Stimulated activated CD8-positive, alpha-beta memory T cell treated with anti-CD3 and anti-CD28 coated beads, Interleukin-4, amount 100 ng/mL, for 4 hours (primary cell): ENCODE measurements at places on chromosomes 1 and 21.
A peak's percentile ranks its signal among the peaks of the same experiment; 100 is the strongest.

- no peak for DNase-seq
Observed at GRCh38 chr1:29549001-29549400, 312.7 kb downstream of the PTPRU start.

- no peak for DNase-seq
Observed at GRCh38 chr1:118988186-118989005, at the start of gene TBX15. Gene TBX15, minus strand, starts transcription at chr1:118988343. Its CDS starts 548 bp downstream, at chr1:118987795.

GRCh38 chr1:50350421-50350820 lies 72.8 kb downstream of the DMRTA2 start:
- DNase-seq: no peak

DNA sequence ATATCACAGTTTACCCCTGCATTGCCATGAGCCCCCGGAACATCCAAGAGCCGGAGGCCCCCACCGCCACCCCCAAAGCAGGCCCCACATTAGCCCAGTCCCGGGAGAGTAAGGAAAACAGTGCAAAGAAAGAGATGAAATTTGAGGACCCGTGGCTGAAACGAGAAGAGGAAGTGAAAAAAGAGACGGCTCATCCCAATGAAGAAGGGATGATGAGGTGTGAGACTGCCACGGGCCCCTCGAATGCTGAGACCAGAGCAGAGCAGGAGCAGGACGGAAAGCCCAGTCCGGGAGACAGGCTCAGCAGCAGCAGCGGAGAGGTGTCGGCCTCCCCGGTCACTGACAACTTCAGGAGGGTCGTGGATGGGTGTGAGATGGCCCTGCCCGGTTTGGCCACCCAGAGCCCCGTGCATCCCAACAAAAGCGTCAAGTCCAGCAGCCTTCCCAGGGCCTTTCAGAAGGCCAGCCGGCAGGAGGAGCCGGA lies 532.4 kb downstream of the KIF26B start:
- DNase-seq: no peak

DNA sequence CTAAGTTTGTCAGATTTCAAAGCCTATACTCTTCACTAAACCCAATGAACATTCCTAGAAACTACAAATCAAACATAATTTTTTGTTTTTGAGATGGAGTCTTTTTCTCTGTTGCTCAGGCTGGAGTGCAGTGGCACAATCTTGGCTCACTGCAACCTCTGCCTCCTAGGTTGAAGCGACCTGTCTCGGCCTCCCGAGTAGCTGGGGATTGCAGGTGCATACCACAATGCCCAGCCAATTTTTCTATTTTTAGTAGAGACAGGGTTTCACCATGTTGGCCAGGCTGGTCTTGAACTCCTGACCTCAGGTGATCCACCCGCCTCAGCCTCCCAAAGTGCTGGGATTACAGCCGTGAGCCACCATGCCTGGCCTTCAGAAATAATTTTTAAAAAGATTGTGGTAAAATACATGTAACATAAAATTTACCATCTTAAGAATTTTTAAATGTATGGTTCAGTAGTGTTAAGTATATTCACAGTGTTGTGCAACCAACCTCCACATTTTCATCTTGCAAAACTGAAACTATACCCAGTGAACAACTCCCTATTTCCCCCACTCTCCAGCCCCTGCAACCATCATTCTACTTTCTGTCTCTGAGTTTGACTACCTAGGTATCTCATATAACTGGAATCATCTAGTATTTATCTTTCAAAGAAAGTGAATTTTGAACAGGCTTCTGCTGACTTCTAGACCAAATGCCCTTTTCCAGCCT lies 2.7 kb upstream of the CFAP141 start:
- no peak for DNase-seq

DNA sequence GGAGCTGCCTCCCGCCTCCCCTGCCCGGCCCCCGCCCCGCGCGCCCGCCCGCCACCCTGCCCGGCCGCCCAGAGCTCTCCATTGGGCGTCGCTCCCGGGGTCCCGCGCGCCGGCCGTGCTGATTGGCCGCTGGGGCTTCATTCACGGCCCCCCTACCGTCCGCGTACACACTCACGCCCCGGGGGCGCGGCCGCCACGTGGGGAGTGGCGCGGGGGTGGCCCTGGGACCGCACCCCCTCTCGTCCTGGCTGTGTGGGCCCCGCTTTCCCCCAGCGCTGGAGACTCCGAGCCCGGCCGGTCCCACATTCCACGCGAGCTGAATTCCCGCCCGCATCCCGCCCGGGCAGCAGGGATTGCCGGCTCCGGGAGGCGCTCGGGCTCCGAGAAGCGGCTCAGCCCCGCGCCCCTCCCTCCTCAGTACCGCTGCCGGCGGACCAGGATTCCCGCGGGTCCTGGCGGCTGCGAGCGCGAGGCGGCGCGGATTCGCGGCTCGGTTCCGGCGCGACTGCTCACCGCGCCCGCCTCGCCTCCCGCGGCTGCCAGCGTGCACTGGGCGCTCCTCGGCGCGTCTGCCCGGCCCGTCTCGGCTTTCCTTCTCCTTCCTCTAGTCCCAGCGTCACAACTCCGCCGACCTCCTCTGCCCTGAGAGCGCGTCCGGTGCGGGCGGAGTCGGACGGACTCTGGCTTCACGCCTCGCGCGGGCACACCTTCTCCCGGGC lies 450 bp upstream of the POU3F1 start:
- peak; percentile 71 for DNase-seq

DNA sequence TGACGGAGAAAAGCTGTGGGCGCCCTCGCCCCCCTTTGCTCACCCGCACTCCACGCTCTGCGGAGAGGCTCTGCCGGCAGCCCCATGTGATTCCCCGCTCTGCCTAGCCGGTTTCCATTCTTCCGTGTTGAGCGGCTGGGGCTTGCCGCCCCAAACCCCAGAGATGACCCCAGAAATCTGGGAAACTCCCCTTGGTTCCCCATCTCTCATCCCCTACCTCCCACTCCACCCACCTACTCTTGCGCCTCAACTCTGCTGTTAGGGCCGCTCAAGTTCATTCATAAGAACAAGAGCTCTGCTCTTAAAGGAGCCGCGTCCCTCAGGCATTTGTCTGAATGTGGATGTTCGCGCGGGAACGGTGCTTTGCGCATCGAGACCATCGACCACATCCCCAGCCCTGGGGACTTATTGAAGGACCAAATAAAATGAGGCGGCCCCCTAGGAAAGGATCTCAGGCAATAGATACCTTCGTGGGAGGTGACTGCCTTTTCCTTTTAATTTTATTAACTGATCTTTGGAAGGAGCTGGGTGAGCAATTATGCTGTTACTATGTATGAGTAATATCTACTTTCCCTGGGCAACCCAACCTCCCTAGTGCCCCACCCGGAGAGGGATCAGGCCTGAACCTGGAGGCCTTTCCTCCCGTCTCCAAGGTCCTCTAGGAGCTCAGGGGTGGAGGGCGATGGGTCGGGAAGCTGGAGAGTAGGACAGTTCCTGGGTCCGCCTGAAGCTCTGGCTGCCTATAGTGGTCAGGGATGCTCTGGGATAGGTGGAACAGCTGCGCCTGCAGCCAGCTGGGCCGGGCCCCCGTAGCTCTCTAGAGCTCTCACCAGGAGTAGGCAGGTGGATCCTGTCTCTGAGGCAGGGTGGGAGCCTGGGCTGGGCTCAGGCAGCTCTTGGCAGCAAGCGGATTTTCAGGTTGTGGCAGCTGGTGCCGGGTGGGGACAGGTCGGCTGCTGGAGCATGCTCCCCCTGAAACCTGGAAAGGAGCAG lies 898 bp downstream of the MFSD2A start:
- peak; percentile 60 for DNase-seq

DNA sequence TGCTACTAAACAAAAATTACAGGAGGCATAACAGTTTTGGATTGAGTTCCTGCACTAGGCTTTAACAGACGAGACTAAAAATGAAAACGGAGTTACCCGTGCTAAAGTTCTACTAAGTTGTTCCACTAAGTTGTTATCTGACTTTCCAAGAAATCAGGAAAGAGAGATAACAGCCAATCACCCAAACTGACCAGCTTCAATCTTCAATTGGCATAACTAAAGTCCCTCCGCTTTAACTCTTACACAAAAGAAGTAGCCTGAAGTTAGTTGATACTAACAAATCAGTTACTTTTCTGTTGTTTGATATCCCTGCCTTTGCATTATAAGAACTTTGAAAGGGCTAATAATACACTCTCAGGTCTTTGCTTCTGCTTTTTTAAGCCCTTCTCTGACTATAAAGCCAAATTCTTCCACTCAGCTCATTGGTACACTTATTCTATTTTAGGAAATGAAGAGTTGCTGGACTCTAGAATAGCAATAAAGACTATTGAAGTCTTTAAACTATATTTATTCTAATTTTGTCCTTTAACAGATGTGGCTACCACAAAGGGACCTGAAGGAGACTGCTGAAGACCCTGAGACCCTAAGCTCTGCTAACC lies 61.3 kb downstream of the TESK2 start:
- no peak for DNase-seq

- DNase-seq: no peak
Observed at GRCh38 chr1:34736692-34737091, 18.2 kb upstream of the GJB5 start.

DNA sequence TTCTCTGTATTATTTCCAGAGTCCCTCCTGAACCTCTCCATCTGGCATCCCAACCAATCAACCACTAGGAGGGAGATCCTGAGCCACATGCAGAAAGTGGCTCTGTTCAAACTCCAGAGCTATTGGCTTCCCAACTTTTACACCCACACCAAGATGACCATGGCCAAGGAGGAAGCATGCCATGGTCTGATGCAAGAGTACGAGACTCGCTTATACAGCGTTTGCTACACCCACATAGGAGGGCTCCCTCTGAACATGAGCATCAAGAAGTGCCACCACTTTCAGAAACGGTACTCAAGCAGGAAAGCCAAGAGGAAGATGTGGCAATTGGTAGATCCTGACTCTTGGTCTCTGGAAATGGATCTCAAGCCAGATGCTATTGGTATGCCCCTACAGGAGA lies 23.6 kb downstream of the RGSL1 start:
- no peak for DNase-seq

DNA sequence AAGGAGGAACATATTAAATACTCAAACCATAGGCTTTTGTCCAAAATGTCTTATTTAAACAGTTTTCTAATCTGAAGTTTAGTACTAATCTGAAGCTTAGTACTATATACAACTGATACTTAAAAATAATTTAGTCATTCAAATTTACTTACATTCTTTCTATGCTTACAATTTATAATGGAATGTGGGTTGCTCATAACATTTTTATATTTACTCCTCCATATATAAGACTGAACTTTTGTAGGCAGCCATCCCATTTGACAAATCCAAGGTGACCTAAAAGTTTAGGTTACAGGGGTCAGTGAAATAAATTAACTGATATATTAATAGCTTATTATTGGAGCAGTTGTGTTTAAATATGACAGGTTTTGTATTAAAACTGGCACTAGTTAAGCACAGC lies 570.6 kb downstream of the DPYD start:
- no peak for DNase-seq

- DNase-seq: no peak
Observed at GRCh38 chr1:60895701-60896100, 186.7 kb upstream of the NFIA start.

- no peak for DNase-seq
Observed at GRCh38 chr21:25550352-25551120, 56.7 kb downstream of the MRPL39 start.

GRCh38 chr21:21921410-21922232 lies 923.4 kb downstream of the NCAM2 start:
- no peak for DNase-seq

GRCh38 chr21:46581780-46582307 lies 23.0 kb downstream of the S100B start:
- DNase-seq: no peak

- DNase-seq: no peak
Observed at GRCh38 chr1:193753038-193753756, 566.8 kb upstream of the B3GALT2 start.

GRCh38 chr1:19325368-19325957 lies 13.3 kb downstream of the SLC66A1 start:
- no peak for DNase-seq

DNA sequence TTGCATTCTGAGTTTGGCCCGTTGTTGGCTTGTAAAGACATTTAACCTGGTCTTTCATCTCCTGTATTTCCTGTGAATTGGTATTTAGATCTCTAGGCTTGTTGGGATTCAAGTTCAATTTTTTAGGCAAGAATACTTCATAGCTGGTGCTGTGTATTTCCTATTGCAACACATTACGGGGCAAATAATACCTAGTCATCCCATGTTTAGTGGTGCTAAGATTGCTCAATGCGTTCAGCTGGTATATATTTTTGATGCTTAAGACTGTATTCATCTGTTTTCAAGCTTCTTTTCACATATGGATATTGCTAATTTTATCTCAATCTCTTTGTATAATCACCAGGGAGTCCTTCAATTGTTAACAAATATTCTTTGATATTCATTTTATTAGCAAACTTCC lies 87.5 kb upstream of the ZBTB18 start:
- DNase-seq: no peak

DNA sequence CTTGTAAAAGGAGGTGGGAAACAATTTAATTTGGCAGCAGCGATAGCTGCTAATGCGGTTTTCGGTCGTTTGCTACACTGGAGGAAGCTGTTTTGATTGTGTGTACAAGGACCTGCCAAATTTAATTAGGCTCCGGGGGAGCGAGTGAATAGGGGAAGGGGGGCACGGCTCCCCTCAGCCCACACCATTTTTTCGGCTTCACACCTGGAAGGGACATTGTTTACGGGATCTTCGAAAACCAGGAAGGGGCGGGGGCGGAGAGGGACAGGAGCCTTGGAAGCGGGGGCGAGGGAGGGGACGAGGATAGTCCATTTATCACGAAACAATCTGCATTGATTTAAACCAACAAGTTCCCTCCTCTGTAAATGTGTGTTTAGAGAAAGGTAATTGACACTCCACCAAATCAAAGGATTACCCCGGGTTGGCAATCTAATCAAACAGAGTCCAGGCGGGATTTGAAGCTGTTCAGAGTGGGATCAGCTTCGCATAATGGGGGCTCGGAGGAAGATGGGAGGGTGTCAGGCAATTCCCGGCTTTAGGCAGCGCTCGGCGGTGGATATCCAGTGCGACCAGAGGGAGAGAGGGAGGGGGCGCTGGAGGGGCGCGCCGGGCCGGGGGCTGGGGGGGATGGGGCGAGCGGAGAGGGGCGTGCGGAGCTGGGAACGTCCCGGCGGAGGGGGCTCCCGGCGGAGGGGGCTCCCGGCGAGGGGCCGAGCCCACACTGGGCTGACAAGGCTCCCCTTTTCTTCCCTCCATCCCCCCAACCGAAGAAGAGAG lies 9.8 kb downstream of the PAX7 start:
- DNase-seq: no peak

DNA sequence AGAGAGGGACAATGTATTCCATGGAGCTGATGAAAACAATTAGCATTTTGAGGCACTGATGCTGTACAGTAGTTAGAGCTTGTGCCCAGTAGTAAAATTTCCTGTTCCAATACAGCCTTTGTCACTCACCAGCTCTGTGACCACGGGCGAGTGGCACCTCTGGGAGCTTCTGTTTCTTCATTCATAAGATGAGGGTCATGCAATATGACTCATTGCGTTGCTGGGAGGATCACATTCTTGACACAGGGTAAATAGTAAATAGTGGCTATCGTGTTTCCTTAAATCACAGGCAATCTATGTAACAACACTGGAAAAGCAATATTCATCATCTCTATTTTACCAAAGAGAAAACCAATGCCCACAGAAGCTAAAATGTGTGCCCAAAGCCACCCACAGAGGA lies 4.5 kb upstream of the LRRC52 start:
- no peak for DNase-seq

DNA sequence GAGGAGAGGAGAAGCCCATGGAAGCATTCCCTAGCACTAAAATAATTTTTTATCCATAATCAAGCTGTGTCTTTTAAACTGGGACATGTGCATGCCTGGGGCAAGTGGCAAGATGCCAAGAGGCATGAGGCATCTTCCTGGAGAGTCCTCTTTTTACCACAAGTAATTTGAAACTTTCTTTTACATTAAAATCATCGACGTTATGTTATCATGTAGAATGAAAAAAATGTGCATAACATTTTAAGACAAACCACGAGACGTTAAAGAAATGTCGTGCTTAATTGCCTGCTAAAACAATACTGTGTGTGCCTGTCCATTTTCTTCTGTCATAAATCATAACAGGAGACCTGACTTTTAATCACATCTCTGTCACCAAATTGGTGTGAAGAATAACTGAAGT lies 1.5 kb downstream of the STYXL2 start:
- DNase-seq: no peak
